Umbilical cord (tissue), 2 donors: ENCODE measurements at places on chromosomes 2 and 18.

- peak; percentile 72 for DNase-seq
Observed at GRCh38 chr2:113245276-113245711, 33.4 kb downstream of the PAX8 start.

DNA sequence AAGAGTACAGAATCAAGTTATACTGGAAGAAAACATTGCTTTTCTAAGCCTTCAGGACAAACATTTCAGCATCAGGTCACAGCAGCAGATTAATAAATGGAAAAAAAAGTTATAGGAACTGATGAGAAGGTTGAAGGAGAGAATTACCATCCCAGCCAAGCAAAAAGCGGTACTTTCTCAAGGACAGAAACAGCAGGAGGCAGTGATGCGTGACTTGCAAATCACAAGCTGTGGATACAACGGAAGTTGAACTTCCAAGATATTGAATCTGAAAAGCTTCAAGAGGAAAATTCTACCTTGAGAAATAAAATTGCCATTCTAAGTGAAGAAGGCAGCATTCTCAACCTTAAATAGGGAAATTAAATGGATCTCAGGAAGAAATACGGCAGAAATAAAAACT, 18.5 kb upstream of the SERPINB12 start:
- DNase-seq: no peak

DNA sequence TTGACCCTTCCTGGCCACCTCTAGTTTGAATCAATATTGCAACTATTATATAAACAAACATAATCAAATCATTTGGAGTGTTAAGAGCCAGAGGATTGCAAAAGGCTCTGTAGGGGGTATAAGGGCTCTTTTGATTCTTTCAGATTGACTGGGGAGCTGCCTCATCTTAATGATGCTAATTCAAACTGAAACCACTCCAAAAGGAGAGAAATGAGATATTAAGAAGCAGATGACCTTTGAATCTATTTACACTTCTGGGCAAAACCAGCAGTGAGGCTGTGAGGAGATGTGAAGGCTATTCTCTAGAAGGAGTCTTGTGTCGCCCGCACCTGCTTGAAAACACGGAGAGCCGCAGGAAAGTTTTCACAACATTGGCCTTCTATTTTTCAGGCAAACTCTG, 311.2 kb upstream of the CRIM1 start:
- DNase-seq: no peak

GRCh38 chr2:227347117-227347516, 22.1 kb downstream of the MFF start:
- DNase-seq: no peak
